CD4-positive, alpha-beta T cell treated with Interleukin-12 subunit alpha and Interleukin-12 subunit beta, for 1 hour (primary cell): ENCODE measurements at places on chromosomes 13 and 19.

DNA sequence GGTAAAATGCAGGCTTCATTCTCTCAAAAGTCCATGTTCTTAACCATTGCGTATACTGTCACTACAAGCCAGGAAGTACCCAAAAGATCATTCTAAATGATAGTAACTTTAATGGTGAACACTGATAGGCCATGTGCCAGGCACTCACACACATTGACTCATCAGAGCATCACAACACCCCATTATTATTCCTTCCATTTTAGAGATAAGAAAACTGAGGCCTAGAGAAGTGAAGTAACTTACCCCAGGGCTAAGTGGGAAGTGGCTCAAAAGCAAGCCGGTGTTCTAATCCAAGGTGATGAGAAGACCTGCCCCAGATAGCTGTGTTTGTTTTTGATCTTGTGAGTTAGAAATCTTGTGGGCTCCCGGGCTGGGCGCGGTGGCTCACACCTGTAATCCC, 1.4 kb upstream of the PHLDB3 start:
- no peak for DNase-seq

- DNase-seq: no peak
These were observed 37.4 kb upstream of the ZNF527 start for GRCh38 chr19:37333457-37333856.

GRCh38 chr13:34815526-34815925, 126.5 kb upstream of the NBEA start:
- DNase-seq: no peak

GRCh38 chr13:49098771-49099512, 121.2 kb upstream of the MLNR start:
- no peak for DNase-seq

- DNase-seq: peak; percentile 63
These were observed 478.4 kb downstream of the FOXO1 start for GRCh38 chr13:40187841-40188591.

- DNase-seq: peak; percentile 70
These were observed 5.4 kb upstream of the JSRP1 start for GRCh38 chr19:2261438-2262172.

DNA sequence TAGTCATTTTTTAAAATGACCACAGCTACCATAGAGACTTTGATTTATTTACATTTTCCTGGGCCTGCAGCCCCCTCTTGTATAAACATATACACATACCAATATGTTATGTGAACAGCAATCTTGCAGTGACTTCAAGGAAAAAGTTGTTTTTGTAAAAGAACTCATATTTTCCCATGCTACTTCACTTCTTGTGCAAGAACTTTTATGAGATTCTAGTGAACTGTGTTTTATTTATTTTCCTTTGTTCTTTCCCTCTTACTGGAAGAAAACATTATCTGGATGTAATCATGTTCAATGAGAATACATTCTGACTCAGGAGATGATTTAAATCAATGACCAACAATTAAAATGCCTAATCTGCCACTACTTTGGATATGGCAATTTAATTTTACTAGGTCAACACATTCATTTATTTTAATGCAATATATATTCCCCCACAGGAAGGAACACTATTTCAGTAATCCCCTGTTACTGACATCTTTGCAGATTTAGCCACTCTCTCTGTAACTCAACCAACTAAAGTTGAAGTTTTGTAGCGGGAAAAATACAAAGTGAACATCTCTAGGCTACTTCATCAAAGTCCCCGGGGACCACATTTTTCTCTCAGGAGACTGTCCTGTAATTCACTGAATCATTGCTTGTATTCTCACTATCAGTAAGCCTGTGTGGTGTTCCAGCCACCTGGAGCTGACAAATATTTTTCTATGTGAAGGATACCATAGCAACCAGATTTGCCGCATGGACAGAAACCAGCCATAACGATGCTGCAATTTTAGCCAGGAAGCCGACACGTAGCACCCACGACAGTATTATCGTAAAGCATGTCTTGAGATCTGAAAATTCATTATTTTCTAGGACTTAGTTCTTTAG, 90.5 kb downstream of the STARD13 start:
- no peak for DNase-seq

DNA sequence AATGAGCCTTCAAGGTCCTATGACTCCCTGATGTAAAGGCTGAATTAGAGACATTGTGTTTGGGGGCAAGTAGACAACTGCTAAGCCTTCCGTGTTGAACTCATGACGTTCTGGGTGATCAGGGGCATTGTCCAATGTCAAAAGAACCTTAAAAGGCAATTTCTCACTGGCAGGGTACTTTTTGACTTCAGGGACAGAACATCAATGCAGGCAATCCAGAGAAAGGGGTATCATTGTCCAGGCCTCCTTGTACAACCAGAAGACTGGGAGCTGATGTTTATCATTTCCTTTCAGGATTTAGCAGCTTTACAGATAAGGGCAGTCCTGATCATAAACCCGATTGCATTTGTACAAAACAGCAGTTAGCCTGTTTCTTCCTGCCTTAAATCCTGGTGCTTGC, 25.0 kb upstream of the SMAD9 start:
- no peak for DNase-seq

GRCh38 chr13:43848001-43848649, 31.4 kb downstream of the CCDC122 start:
- no peak for DNase-seq

- DNase-seq: no peak
These were observed 7.1 kb downstream of the UBE2S start for GRCh38 chr19:55400281-55401087.

- no peak for DNase-seq
These were observed 20.5 kb upstream of the PNMA8C start for GRCh38 chr19:46449228-46449627.

- DNase-seq: no peak
These were observed 21.7 kb downstream of the UBE2L5 start for GRCh38 chr13:30443957-30444404.

GRCh38 chr13:95588721-95589120, 36.2 kb downstream of the CLDN10 start:
- DNase-seq: no peak

GRCh38 chr13:73718246-73718645, 416.0 kb downstream of the KLF12 start:
- DNase-seq: no peak

DNA sequence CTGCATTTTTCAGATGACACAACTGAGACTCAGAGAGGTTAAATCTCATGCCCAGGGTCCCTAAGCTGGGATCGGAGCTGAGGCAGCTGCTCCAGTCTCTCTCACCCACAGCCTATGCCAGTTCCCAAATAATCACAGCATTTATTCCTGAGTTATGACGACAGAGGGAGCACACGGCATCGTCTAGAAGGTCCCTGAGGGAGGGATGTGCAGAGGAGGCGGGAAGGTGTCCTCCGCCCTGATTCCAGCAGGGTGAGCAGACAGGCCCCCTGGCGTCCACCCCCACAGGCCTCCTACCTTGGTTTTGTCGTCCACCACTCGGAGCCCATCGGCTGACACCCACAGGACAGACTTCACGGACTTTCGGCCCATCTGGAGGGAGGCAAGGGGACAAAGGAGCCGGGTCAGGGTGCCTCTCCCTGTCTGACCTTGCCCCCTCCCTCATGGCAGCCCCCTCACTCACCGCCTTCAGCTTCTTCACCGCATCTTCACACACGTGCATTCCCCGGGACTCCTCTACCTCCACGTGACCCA, 8.0 kb downstream of the NUMBL start:
- no peak for DNase-seq

GRCh38 chr19:35612224-35612558, 344 bp upstream of the HAUS5 start:
- DNase-seq: peak; percentile 1

DNA sequence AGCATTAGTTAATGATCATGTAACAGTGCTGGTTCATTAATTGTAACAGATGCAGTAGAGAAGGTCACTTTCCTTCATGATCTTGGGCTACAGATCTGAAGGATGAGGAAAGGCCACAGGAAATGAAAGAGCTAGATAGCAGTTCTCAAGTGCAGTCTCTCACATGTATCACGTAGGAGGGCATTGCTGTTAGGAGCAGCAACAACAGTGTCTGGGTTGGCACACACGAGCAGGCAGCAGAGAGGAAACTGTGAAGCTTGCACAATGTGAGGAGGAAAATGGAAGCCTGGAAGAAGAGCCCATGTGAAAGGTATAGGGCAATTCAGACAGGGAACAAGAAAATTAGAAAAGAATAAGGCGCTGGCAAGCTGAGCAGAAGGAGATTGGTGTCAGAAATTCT, 1741.5 kb downstream of the PCDH9 start:
- DNase-seq: no peak

- no peak for DNase-seq
These were observed 3.9 kb downstream of the SHKBP1 start for GRCh38 chr19:40580619-40581018.

DNA sequence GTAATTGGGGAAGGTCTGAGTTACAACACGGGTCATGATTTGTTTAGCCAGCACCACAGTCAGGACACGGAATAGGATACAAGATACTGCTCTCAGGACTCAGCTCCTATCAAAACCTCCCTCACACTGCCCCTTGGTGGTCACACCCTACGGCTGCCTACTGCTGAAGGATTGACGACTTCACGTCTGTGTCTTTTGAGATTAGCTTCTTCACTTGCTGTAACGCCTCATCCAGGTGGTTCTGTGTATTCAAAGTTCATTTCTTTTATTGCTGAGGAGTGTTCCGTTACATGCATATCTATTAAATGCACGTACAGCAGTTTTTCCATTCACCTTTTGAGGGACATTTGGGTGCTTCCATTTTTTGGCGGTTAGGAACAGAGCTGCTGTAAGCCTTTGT, 46.3 kb downstream of the URI1 start:
- no peak for DNase-seq

DNA sequence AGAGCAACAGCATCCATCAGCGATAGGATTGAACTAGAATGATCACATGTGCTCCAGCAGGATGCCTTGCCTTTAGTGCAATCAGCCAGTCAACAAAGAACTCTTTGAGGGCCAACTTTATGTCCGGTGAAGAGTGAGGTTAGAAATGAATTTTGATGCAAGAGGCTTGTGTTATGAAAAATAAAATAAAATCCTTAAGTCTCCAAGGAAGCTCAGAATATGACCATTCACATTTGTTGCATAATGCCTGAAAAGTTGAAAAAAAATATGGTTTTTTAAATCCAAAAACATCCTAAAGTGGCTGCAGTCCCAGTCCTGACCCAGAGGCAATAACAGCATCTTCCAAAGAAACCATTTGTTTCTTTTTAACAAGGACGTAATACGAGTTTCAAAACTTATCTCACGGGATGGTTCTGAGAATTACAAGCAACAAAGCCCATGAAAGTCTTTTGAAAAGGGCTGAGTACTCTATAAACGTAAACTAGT, 61.3 kb downstream of the DCLK1 start:
- no peak for DNase-seq

DNA sequence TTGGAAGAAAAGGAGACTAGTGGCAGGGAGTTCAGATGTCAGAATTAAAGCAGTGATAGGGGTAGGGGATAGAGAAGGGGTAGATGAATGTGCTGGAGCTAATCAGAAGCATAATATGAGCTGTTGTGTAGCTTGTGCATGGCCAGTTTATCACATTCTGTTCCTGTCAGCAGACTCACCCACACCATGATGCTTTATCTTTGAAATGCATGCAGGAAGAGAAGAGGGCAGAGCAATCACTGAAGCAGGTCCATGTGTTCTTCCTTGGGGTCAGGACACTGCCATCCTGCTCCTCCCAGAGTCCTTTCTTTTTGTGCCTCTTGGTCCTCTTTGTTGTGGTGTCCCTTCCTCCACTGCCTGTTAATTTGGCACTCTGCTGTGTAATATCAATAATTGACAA, 5.8 kb downstream of the CHAMP1 start:
- DNase-seq: no peak

DNA sequence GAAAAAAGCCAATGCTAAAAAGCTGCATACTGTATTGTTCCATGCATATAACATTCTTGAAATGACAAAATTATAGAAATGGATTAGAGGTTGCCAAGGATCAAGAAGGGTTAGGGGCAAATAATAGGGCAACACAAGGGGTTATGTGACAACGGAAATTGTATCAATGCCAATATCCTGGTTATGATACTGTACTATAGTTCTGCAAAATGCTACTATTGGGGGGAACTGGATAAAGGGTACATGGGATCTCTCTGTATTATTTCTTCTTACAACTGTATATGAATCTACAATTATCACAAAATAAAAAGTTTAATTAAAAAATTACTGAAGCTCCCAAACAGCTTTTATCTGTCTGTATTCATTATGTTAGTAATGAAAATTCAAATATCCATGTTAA, 31.9 kb downstream of the LNX2 start:
- no peak for DNase-seq

DNA sequence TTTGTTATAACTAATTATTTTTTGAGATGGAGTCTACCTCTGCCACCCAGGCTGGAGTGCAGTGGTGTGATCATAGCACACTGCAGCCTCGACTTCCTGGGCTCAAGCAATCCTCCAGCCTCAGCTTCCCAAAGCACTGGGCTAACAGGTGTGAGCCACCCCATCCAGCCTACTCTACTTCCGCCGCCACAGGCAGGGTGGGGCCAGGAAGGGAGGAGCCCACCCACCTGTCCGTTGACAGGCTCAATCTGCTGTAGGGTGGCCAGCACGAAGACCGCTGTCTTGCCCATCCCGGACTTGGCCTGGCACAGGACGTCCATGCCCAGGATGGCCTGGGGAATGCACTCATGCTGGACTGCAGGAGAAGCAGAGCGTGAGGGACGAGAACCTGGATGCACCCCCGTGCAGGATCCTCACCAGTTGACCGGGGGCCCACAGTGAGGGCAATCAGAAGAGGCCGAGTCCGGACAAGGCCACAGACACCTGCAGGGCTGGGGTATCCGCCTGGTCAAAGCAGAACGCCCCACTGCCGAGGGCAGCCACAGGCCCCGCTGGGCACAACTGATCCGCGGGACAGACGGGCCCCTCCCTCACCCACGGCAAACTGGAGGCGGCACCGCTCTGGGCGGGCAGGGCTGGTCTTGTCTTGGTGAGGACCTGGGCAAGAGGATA, 6.7 kb downstream of the DDX39A start:
- peak; percentile 49 for DNase-seq

GRCh38 chr13:49652355-49653305, 24.3 kb downstream of the ARL11 start:
- DNase-seq: peak; percentile 23

GRCh38 chr19:40594255-40594654, 6.9 kb upstream of the LTBP4 start:
- peak; percentile 29 for DNase-seq

DNA sequence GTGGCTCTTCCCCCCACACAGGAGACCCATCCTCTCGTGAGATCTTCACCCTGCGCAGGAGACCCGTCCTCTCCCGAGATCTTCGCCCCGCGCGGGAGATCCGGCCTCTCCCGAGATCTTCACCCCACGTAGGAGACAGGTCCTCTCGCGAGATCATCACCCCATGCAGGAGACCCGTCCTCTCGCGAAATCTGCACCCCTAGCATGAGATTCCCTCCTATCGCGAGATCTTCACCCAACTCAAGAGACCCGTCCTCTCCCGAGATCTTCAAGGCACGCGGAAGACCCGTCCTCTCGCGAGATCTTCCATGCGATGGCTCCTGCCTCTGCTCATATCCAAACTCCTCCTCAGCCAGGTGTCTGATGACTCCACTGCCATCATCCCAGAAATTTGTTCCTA, 24.3 kb downstream of the LAIR2 start:
- no peak for DNase-seq
